Activated T-cell treated with anti-CD3 and anti-CD28 coated beads, Interleukin-2, amount 50 U/mL, for 4 hours (primary cell): ENCODE measurements at places on chromosomes 13 and 19. TPM values are rescaled to one million over a fixed set of nuclear protein-coding genes. Genes with fewer than 3 reads are reported as not detected.
A peak's percentile ranks its signal among the peaks of the same experiment; 100 is the strongest.

DNA sequence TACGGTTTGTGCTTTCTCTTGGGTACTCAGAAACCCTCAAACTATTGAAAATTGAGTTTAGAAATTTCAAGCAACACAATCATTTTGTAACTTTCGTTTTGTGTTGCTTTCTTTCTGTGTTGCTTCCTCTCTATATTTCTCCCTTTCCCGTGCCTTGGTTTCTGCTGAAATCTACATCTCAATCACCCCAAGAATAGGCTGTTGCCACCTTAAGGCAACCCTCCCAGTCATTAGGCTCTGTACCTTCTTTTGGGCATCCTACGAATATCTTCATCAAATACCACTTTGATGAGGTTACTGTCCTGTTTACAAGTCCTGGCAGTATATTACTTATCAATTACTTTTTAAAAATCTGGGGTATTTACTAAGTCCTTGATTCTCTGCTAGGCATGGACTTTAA is 621.6 kb downstream of the GPC6 start:
- DNase-seq = no peak

DNA sequence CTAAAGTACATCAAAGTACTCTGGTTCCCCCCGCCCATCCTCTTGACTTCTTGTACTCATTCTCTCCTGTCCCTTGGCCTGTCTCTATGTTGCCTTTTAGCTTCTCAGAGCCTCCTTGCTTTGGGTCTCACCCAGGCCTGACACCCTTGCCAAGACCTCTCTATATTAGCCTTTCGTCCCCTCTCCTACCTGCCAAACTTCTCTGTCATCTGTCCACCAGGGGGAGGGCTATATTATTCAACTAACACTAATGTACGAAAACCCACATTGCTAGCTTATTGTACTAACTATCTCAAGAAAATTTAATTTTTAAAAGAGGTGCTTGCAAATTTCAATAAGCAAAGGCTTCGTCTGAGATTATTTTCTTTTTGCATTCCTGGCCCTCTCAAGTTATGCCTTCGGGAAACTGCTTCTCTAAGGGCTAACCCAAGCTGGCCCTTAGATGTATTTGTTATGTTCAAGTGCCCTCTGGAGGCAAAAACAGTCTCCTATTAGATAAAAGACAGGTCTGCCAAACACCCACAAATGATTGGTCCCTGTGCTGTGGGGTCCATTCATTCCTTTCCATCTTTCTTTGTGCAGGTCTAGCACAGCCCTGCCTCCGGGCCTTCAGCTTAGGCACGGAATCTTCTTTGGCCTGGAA is 6.3 kb upstream of the MRPS31 start:
- DNase-seq = no peak

- no peak for DNase-seq
Measured at GRCh38 chr13:23715762-23716235, 145.6 kb downstream of the TNFRSF19 start.

DNA sequence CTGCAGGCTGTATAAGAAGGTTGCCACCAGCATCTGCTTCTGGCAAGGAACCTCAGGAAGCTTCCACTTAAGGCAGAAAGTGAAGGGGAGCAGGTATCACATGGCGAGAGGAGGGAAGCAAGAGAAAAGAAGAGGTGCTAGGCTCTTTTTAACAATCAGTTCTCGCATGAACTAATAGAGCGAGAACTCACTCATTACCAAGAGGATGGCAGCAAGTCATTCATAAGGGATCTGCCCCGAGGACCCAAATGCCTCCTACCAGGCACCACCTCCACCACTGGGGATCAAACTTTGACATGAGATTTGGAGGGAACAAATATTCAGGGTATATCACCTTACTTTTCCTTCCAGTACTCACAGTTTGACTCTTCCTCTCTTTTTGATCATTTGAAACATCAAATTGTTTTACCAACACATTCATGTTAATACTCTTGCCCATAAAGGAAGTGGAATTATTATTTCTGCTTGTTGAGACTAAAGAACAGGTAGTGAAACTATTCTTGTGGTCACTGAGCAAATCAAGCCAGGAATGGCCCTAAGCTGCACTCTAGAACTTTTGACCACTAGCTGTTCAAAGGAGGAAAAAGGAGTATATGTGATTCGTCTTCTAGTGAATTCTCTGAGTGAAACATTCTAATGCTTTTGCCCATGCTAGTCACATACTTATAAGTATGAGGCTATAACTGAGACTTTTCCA is 45.0 kb downstream of the LACC1 start:
- DNase-seq = no peak

GRCh38 chr13:110369400-110369799 is 62.3 kb downstream of the COL4A2 start:
- DNase-seq = no peak

DNA sequence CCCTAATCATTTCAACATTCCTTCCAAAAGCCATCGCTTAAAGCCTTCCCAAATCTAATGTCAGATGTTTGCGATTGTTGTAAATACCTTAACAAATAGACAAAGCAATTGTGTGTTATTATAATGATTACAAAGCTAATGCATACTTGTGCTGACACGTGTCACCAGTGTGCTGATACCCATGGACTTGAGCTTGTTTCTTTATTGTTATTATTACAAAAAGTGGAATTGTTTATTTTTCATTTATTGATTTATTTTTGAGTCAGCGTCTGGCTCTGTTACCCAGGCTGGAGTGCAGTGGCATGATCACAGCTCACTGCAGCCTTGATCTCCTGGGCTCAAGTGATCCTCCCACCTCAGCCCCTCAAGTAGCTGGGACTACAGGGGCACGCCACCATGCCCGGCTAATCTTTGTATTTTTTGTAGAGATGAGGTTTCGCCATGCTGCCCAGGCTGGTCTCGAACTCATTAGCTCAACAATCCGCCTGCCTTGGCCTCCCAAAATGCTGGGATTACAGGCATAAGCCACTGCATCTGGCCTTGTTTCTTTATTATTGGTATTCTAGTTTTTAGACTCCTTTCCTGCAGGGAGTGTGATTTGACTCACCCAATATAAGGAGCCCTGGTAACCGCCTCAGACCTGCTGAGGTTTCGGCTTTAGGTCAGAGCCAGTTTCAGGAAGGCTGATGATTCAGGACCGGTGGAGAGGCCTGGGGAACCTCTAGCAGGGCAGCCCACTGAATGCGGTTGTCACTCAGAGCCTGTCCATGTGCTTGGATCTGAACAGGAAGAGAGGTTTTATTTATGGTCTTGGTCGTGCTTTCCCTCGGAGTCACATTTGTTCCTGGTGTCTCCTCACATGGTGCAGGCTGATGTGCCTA is 2.1 kb upstream of the FBXO17 start:
- no peak for DNase-seq

The MTUS2 gene
- not detected for total RNA-seq

- no peak for DNase-seq
Measured at GRCh38 chr13:54536112-54536511, 1507.5 kb downstream of the OLFM4 start.

- peak; percentile 7 for DNase-seq
Measured at GRCh38 chr19:53432088-53432661, 391 bp downstream of the ZNF761 start.

The LRRC63 gene
- total RNA-seq = not detected

DNA sequence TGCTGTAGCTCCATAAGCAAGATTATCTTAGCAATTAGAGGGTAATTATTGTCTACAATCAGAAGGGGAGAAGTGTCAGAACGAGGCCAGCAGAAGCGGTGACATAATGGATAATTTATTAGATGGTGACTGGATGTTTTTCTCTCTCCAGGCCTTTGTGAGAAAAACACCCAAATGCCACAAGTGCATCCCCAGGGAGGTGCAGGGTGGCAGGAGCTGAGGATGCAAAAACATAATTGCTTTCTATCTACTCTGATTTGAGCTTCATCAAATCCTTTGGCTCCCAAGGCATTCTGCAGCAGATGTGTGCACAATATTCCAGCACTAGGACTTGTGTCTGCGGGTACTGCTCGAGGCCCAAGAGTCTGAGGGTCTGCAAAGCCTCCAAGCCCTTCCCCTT is 220.1 kb upstream of the SERP2 start:
- no peak for DNase-seq

DNA sequence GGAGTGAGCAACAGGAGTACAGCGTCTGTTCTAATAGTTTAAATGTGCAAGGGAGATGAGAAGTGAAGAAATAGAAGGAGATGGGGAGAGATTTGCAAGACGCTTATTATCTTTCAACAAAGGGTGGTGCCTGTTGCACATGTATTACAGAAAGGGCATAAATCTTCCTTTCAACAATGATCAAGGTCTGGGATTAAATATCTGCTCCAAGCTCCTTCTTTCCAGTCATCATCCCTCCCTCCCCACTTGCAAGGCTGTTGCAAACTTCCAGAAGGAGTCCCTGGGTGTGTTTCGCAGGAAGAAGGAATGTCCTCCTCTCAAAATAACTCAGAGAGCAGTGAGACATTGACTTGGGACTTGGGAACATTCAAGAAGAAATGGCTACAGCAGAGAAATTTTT is 63.5 kb upstream of the MYCBP2 start:
- DNase-seq = no peak

DNA sequence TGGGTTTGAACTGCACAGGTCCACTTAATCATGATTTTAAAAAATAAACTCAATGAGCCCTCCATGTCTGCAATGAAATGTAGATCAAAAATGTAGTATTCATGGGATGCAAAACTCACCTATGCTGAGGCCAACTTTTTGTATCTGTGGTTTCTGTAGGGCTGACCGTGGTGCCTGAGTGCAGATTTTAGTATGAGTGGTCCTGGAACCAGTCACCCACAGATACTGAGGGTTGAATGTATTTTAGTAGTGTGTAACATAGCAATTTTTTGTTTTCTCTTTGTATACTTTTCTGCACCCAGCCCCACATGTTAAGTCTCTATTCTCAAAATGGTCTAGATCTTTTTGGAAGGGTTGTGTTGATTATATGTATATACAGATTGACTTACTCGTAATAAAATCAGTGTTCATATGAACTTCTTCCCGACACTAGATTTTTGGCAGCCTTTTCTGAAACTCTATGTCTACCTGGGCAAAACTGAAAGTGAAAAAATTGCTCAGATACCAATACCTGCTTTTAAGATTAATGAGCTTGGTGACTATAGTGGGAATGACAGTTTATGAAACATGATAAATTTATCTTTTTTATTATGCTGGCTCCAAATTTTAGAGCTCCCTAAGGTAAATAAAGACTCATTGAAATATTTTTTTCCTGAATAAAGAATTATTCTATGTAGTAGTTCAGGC is 51.6 kb downstream of the DNAJC15 start:
- DNase-seq = no peak

The CEACAM6 gene
- total RNA-seq = 0.23 TPM

DNA sequence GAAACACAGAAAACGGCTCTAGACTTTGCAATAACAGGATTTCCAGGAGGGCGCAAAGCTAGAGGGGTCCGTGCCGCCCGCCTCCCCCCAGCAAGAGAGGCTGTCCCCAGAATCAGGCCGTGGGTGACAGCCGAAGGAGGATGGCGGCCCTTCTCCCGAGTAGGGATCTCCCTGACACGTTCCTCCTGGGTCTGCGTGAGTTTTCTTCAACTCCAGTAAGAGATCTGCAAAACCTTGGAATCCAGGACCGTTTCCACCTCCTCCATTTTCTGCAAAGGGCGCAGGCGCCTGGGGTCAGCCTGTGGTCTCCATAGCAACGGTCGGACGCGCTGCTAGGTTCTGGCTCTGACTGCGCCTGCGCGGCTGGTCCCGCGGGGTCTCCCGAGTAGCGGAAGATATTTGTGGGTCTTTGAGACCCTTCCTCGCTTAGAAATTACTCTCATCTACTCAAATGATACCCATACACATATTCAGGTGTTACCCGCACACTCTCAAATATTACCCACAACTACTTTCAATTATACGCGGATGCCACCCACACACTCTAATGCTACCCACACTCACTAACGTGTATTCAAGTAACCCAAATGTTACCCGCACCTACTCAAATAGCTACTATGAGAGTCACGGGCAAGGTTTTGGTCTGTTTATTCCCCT is 2.1 kb downstream of the PNMA8C start:
- no peak for DNase-seq

GRCh38 chr13:30448441-30448840 is 17.3 kb downstream of the HMGB1 start:
- DNase-seq = no peak

DNA sequence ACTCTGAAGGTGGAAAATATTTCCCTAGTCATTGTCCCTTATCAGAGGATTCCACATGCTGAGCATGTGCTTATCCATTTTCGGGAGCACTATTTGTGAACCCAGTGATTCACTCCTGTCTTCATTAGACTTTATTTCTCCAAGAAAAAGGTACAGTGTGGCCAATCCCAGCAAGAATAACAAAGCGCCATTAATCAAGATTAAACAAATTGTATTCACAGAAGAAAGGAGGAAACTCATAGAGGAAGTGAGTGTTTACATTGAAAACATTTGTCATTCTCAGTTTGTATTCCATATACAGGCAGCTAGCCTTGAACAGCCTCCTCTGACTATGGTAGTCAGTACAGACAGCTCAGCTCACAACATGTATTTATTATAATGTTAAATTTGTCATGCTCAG is 1669.9 kb upstream of the SPRY2 start:
- no peak for DNase-seq

GRCh38 chr13:27404680-27405079 is 19.7 kb upstream of the GTF3A start:
- DNase-seq = no peak

DNA sequence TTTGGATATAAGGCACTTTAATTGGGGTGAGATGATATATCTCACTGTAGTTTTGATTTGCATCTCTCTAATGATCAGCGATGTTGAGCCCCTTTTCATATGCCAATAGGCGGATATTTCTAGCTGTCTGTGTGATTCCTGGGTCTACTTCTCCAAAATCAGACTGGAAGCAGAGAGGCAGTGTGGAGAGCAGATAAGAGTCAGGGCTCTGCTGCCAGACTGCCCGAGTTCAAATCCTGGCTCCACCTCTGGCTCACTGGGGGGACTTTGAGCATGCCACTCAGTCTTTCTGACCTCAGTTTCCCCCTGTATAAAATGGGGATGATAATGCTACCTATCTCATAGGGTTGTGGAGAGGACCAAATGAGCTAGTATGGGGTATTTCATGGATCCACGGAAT is 24.0 kb upstream of the ACP7 start:
- no peak for DNase-seq

DNA sequence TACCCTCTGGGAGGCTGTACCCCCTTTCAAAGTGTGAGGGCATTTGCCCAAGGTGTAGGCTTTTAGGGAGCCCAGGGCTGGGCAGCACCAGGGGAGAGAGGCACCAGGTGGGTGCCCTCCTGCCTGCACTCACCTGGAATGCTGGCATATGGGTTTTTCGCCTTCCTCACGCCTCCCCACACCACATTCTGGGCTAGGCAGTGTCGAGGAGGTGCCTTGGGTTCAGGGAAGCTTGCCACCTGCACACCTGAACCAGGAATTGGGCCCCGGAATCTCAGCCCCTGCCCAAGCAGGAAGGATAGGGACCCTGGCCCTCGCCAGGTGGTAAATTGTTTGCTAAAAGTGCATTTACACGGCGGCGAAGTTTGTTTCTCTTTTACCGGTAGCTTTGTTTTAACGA is 5.1 kb upstream of the TSHZ3 start:
- DNase-seq = no peak

DNA sequence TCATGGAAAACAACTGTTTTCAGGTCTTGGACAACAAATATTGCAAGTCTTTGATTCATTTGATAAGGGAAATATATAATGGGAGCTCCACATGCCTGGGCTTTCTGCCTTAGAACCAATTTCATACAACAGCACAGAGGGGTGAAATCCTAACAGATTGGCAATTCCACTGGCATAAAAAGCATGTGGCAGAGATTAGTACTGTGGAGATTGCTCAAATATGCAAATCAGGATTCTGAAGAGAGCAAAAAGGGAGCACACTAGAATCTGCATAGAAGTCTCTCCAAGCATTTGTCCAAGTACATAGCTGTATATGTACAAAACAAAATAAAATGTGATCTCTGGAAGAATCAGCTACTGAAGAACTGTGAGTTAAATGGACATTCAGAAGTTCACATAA is 312.9 kb upstream of the SLITRK5 start:
- no peak for DNase-seq

The CD33 gene
- 0.51 TPM for total RNA-seq
